ENCODE measurements at places on chromosomes 16 and 17. TPM values are rescaled to one million over a fixed set of nuclear protein-coding genes. Genes with fewer than 3 reads are reported as not detected.

The CES5A gene
- 0.62 TPM for polyA plus RNA-seq

The CA4 gene
- polyA plus RNA-seq = not detected

The KRT40 gene
- polyA plus RNA-seq = not detected

The OTOP2 gene
- polyA plus RNA-seq = not detected

The ARHGAP27 gene
- polyA plus RNA-seq = 12.7 TPM

The GLIS2 gene
- 2.6 TPM for polyA plus RNA-seq

The TMED6 gene
- not detected for polyA plus RNA-seq

The TBX2 gene
- polyA plus RNA-seq = not detected

The GNG13 gene
- polyA plus RNA-seq = not detected

The ANKRD40CL gene
- not detected for polyA plus RNA-seq

The EME1 gene
- polyA plus RNA-seq = 5.4 TPM

Data from neural cell (in vitro differentiated cells).